NCI-H1092 treated with DMSO at 0.1 percent for 48 hours (cell line): ENCODE measurements at places on chromosomes 7 and 10.

DNA sequence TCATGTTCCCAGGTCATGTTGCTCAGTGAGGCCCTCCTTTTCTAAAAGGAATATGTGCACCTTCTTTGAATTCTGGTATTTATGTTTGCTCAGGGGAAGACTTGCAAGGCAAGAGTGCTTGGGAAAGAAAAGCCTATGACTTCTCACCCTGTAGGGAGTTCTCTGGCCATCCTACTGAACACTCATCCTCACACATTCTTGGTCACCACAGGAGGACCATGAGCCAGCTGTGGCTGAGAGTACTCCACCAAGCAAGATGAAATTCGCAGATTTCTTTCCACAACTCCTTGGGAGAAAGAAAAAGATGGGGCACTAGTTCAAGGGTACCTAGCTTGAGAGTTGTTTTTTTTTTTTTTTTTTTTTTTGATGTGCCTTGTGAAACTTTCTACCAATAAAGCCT, 179.6 kb downstream of the FZD1 start:
- no peak for DNase-seq

DNA sequence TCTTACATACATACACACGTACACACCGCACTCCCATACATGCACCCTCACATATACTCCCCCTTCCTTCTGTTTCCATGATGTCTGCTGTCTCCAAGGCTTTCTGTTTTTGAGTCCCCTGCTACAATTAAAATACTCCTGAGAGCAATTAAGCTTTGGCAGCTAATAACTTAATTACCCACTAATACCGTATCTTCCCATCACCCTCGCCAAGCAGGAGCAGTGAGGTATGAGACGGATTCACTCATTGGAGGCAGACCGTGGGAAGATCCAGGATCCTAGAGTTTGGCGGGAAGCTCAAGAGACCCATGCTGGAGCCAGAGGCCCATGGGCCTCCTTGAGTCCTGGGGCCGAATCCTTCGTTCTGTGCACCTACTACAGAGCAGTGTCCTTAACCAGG, 1.7 kb upstream of the CALN1 start:
- DNase-seq, result no peak

GRCh38 chr7:149856583-149856982, 17.2 kb upstream of the ATP6V0E2 start:
- DNase-seq, result no peak

DNA sequence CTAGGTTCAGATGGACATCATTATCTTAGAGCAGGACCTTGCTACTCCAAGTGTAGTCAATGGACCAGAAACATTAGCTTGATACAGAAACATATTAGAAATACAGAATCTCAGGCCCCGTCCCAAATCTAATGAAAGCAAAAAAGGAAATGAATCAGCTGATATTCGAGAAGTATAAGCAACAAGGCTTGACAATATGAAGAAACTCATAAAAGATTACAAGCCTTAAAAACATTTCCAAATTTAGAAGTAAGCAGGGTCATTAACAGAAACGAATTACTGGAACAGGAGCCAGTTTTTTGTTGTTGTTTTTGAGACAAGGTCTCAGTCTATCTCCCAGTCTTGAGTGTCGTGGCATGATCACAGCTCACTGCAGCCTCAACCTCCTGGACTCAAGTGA, 40.5 kb upstream of the GSAP start:
- DNase-seq, result no peak

- DNase-seq, result no peak
Measured at GRCh38 chr7:104040666-104041065, 51.2 kb upstream of the RELN start.

DNA sequence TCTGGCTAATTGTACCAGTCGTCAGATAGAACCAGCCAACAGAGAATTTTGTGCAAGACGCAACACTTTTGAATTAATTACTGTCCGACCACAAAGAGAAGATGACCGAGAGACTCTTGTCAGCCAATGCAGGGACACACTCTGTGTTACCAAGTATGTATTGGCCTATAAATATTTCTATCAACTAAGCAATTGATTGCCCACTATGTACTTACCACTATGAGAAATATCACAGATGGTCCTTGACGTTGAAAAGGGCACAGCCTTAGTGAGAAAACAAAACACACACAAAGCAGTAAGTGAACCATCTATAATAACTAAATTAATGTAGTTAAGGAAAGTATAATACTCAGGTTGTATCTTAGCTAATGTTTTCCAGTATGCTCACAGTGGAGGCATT, 60.0 kb downstream of the ANLN start:
- no peak for DNase-seq

DNA sequence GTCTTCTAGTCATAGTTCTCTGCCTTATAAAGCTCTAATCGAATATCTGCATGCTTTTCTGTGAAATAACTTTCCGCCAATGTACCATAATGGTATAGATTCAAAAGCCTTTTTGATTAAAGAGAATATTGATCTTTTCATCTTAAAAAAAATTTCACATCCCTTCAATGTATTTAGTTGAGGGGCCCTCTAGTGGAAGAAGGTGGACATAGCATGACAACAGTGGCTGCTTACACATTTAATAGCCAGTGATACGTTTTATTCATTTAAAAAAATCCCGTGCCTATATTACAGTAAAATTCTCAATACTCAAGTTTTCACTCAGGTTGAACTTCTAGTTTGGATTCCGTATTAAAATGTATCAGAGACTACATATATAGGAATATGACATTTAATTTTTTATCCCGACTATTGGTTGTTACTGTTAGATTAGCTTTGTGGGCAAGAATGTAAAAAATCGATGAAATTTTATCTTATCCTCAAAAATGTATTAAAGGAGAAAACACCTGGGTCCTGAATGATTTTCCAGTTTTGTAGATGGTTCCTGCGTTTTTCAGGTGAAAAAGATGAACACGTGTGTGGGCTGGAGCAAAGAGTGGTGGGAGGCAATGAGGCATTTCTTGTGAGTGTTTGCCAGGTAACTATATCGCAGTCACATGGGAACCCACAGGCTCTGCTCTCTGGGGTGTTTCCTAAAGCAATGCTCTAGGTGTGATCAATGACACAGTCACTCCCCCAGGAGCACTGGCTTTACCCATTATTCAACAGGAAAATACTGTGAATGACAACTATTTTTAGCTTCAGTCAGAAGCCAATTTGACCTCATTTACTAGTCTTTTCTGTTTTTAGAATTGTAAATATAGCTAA, 24.1 kb upstream of the PNLIP start:
- DNase-seq, result no peak

DNA sequence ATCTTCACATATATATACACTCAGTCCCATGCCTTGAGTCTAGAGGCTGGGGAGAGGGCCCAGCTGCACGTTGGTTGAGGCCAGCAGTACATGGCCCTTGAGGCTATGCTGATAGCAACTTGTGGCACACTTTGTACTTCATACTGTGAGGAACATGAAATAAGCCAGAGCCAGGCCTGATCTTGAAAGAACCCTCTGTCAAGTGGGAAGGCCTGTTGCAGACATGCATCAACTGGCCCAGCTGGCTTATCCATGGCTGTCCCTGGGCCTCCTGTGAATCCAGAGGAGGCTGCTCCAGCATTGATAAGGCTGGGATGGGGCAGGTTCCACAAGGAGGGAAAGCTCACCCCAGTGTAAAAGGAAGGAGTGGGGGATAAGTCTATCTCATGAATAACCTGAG, 140.4 kb downstream of the NRF1 start:
- DNase-seq, result no peak

DNA sequence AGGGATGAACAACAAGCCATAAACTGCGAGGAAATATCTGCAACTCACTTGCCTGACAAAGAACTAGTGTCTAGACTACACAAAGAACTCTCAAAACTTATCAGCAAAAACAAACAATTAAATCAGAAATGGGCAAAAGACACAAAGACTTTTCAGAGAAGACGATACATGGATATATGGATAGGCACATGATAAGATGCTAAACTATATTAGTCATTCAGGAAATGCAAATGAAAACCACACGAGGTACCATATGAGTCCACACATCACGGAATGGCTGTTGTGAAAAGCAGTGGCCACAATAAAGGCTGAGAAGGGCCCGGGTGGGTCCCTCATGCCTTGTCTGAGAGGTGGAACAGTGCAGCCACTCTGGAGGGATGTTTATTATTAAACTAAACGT, 267.8 kb downstream of the WDR37 start:
- DNase-seq, result no peak

DNA sequence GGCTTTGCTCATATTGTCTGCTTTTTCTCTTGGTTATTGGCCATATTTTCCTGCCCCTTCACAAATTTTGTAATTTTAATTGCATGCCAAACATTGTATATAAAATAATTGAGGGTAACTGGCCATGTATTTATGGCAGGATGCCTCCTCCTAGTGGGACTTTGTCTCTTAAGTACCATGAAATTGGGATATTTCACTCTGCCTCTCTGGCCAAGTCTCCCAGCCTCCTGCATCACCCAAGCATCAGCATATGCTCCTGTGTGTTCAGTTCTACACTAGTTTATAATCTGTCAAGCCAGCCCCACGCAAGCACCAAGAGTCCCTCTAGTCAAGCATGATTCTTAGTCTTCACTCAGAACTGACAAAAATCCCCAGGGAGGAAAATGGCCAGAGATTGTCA, 44.2 kb upstream of the FHIP2A start:
- no peak for DNase-seq

DNA sequence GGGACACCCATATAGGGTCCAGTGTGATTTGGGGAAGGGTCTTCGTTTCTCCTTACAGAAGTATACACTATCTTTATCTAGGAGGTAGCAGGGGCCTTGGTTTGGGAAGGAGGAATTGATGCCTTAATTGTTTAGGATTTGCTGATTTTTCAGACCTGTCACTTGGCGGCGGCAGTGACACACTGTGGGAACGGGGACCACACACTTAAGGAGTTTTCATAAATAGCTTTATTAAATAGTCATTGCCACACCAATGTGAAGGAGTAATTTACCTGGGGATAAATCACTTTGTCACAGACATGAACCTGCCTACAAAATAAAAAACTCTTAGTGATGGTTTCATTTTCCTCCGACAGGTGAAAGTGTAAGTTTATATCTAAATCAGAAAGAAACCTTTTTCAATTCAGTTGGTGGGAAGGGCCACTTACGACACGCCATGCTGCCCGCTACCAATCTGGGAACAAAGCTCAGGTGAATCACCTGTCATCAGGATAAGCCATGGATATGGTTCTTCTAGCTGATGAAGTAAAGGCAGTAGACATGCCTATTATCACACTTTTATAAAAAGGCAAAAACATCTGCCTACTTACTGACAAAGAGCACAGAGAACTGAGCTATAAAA, 12.3 kb upstream of the ENO4 start:
- no peak for DNase-seq

DNA sequence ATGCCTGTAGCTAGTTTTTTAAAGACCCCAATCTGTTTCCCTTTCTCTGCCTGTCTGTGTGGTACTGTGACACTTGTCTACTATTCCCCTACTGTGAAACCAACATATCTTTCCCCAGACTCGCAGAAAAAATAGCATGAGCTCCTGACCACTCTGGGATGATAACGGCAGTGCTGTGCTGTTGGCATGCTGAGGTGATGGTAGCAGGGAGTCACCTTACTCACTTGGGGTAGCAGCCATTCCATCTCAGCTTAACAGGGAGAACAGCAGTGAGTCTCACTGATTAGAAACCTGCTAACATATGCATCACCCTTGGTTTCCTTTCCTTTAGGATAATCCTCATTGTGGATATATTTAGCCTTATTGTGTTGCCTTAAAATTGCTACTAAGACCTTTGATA, 469.6 kb upstream of the FZD8 start:
- DNase-seq, result no peak

DNA sequence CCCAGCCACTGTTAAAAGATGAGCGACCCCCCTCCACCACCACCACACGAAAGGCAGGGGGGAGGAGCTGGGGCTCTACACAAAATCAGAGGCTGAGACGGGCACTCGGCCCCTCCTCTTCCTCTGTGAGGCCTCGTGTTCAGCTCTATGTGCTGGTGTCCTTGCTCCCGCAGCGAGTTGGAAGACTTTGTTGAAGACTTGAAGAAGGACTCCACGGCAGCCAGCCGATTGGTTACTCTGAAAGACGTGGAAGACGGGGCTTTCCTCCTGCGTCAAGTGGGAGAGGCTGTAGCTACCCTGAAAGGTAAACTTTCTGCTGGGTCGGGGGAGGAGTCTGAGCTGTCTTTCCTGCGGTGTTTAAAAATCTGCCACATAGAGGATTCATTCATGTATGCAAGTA, 203.7 kb downstream of the ARHGAP21 start:
- no peak for DNase-seq

GRCh38 chr10:117136391-117136975, 1.6 kb downstream of the VAX1 start:
- no peak for DNase-seq

- DNase-seq, result no peak
Measured at GRCh38 chr10:23325132-23325531, 19.5 kb downstream of the C10orf67 start.

GRCh38 chr10:77855404-77856155, 71.0 kb downstream of the DLG5 start:
- DNase-seq, result no peak

DNA sequence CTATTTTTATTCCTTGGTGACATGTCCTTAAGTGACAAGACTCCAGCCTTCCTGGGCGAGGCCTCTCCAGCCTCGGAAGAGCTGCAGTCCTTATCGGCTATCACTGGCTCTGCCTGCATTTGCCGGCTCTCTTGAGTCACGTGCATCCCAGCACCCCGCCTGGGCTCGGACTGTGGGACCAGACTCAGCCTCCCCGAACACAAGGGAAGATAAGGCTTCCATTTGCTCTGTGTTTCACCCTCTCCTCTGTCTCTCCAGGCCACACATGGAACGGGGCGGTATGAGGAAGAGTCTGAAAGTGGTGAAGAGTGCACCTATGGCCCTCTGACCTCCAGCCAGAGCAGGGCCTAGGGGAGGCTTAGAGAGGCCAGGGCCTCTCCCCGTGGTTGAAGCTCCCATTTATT, 4.7 kb downstream of the GDF2 start:
- no peak for DNase-seq

GRCh38 chr7:499853-500485, 19.7 kb downstream of the PDGFA start:
- DNase-seq, result no peak

DNA sequence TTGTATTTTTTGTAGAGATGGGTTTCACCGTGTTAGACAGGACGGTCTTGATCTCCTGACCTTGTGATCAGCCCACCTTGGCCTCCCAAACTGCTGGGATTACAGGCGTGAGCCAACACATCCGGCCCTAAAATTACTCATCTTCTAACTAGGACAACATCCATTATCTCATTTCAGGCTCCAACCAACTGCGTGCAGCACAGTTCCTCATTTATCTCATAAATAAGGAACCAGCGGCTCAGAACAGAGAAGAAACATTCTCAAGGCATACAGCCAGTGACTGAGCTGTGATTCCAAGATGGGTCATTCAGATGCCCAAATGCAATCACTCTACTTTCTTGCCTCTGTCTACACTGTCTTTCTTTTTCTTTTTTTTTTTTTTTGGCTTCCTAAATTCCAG, 356.1 kb downstream of the ELMO1 start:
- no peak for DNase-seq

DNA sequence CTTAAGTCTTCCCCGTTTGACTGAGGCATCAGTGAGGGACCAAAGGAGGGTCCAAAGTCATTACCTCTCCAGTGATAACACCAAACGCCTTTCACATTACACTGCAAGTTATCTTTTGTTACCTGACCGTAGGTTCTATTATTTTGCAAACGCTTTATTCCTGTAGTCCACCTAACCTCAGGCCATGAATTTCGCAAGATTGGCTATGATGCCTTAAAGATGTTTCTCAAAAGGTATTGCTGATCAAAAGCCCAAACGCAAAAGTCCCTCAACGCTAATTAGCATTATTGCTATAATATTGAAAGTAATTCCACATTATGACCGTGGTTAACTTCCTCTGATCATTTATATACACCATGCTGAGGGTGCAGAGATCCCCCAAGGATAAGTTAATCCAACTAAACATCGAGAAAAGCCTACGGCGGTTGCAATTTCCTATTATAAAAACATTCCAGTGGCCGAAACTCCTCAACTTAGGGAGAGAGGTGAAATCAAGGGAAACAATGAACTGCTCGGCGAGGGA, 649 bp downstream of the DNA2 start:
- DNase-seq, result no peak
